ENCODE measurements at places on chromosomes 5 and 9.

DNA sequence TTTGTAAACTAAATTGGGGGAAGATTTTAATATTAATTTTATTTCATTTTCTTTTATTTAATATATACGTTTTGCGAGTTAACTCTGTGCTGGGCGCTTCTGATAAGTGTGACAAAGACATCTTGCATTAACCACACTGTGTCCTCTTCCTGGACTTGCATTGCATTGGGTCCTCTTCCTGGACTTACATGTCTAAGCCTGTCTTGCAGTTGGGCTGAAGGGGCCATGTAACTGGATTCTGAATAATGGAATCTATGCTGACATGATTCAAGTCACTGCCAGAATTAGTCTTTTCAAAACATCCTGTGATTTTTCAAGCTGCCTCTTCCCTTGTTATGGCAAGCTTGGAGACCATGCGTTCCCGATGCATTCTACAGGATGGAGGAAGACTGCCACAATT, 122.6 kb downstream of the TRIM32 start:
- no peak for DNase-seq

DNA sequence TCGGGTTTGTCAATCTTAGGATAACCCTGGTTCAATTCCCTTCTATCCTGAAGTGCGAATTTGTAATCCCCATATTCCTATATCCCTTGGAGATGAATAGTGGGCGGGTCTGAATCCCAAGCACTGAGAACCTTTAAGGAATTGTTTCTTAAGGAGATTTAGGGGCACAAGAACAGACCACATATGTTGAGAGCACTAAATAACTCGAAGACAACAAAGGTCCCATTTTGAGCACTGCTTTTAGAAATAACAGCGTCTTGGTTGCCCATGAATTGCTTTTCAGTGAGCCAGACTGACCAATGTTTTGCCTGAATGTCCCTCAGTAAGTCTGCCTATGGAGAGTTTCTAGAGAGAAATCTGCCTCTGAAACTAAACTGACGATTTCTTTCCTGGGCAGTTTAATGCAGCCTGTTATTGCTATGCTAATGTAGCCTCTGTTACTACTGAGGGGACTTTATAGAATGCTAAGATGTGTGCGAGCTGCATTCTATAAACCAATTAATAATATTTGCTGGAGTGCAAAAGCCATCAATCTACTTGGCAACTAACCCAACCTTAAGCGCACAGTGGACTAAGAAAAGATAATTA, 445.0 kb upstream of the DMAC1 start:
- no peak for DNase-seq

- DNase-seq = no peak
Measured at GRCh38 chr9:127194881-127195713, 69.5 kb upstream of the GARNL3 start.

DNA sequence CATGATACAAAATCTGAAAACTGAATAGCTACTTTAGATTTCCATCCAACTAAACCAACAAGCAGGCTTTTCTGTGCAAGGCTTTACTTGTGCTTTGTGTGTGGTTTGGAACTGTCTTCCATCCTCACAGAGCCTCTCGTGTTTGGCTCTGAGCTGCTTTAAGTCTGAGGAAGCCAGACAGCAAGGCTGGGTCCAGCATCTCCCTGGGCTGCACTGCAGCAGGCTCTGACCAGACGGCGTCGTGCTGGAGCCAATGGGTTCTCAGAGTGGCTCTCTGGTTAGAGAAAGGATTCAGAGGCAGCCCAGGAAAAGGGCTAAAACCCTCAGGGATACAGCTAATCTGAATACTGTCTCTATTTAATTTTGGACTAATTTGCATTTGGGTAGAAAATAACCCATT, 207.9 kb upstream of the EFNA5 start:
- DNase-seq = no peak

DNA sequence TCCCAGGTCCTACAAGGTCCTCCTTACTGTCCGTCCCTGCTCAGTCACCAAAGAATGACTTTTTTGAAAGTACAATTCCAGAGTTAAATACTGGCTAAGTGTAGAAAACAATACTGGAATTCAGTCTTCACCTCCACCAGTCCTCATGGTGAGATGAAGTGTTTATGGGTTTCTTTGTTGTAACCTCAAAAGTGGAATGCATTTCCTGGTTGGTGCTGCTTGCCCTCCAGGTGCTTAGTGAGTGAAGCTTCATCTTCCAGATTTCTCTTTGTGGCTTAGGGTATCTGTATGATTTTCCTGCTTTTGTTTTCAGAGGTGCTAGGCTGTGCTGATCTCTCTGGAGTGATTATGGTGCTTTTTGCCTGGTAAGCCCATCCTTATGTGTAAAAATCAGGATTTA, 49.4 kb upstream of the DHFR start:
- no peak for DNase-seq

DNA sequence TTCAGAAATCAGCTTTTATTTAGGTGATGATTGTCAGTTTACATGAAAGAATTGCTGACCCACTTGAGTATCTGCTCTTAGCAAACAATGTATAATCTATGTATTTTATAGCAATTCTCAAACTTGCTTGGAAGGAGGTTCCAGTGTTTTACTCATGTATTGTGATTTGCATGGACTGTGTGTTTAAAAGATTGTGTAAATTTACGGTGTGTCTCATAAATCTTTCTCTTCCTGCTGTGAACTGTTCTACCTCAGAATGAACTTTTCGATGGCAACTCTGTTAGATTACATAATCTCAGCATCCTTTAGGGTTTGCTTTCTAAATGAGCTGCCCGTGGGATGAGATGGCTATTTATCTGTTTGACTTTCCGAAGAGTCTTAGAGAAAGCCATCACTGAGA, 122.5 kb downstream of the MEF2C start:
- DNase-seq = no peak

Data from activated gamma-delta T cell (primary cell).